Activated naive CD4-positive, alpha-beta T cell treated with anti-CD3 and anti-CD28 coated beads, Interleukin-2, amount 10 ng/mL, durations not matched to agents 7 days and 5 days (primary cell): ENCODE measurements at places on chromosomes 2 and 18.

GRCh38 chr2:216147172-216148131, 38.3 kb downstream of the XRCC5 start:
- no peak for DNase-seq

DNA sequence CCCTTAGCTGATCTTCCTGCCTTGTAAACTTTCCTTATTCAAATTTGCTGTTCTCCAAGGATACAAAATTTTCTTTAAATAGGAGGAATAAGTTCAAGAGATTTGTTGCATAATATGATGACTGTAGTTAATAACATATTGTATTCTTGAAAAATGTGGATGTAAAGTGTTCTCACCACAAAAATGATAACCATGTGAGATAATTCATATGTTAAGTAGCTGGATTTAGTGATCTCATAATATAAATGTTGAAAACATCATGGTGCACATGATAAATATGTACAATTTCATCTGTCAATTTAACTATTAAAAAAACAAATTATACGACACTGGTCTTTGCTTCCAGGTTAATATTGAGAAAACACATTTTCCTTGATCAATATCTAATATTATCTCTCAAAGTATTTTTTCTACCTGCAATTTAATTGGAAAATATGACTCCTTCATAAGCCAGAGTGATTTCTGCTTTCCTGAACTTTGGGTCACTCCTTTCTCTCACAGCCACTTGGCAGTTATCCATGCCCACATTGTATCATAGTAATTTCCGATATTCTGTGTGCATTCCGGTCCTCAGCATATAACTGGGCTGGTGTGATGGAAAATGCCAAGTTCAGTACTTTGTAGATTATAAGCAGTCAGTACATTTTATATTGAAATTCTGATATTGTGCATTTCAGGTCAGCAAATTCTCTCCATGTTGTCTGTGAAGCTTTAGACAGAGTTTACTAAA, 152.6 kb downstream of the GULP1 start:
- no peak for DNase-seq

DNA sequence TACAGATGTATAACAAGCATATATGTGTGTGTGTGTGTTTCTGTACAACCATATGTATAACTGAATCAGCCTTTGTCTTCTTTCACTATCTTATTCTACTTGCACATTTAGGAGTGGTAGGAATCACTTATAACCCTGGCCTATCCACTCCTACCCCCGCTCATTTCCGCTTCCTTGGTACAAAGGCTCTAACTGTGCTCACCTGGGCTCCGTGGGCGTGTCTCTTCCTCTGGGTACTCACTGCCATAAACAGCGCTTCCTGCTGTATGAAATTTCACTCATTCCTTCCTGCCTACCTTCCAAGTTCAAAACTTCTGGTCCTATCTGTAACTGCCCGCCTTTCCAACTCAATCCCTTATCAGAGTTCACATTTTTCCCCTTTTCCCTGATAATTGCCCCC, 815.5 kb downstream of the EPHA4 start:
- DNase-seq, result no peak

DNA sequence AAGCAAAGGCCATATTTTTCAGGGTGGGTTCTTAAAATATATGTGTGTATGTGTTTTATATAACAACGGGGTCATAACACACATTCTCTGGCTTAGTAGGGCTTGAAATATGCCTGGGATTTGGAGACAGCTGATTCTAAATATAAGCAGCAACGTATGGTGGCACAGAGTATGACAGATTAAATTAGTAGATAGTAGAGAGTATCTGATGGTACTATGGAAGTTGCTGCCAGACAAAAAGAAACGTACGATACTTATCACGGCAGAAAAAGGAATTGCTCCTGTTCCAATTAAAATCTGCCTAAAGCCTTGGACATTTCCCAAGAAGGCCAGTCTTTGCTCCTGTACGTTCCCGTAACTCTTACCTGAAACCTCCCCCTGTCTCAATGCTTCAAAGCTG, 607.9 kb upstream of the ID2 start:
- DNase-seq, result no peak

- DNase-seq, result no peak
Observed at GRCh38 chr2:181649436-181649979, 7.4 kb downstream of the CERKL start.

- DNase-seq, result peak; percentile 5
Observed at GRCh38 chr2:95271381-95271971, 2.8 kb upstream of the PROM2 start.

GRCh38 chr2:54608224-54608623, 115.2 kb upstream of the EML6 start:
- no peak for DNase-seq

DNA sequence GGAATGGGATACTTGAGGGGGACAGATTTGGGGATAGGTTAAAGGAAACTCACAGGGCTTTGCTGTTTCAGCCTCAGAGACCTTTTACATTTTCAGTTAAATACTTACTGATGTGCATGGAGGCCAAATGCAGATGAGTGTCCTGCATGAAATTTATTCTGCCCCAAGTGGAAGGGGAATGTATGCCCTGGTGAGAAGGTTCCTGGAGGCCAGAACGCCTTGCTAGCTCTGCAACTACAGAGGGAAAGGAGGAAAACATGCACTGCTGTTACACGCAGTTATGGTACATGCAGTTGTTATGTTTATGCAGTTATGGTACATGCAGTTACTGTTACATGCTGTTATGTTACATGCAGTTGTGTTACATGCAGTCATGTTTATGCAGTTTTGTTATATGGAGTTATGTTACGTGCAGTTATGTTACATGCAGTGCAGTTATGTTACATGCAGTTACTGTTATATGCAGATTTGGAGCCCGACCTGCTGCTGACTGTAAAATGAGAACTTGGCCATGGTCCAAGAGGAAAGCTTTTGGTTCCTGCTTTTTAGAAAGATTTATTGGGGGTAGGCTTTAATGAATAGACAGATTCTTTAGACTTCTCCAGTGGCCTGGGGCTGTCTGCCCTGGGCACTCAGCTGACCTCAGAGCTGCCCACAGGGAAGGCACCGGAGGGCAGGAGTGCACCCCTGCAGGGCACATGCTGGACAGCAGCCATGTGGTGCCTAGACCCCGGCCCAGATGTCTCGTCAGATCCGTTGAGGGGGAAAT, 84.1 kb downstream of the LDLRAD4 start:
- no peak for DNase-seq

DNA sequence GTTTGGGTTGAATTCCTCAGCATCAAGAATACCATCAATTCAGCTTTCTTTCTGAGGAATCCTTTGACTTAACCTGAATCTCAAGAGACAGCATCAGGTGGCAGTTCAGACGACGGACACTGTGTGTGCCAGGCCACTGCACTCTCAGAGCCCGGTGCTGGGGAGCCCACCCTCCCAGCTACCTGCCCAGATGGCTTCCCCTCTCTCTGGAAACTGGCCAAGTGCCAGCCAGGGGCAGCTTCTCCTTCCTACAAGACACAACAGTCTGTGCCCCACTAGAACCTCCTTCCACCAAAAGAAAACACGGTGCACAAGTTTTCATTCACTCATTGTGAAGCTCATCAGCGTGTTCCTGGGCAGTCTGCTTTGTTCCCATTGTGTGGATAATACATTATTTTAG, 28.5 kb downstream of the MAL start:
- peak; percentile 11 for DNase-seq

DNA sequence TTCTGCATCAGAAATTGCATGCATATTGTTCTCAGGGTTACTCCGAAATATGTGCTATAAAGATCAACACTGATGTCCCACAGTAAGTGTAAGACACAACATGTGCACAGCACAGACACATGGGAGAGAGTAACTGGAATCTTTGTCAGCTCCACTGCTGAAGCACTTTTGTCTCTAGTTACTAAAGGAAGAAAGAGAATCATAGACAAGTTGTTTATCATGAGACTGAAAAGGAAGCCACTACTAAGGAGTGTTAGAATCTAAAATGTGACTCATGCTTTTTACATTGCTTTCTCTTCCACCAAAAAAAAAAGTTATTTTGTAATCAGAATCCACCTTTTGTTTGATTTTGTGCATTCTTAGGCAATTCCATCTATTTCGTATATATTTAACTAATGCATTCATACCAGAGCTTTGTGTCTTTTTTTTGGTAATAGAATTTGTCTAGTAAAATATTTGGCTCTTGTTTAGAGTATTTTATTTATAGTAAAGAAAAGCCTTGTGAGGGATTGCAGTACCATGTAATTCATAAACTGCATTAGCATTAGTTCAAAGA, 502.4 kb downstream of the FBXO15 start:
- no peak for DNase-seq

- DNase-seq, result no peak
Observed at GRCh38 chr2:152582081-152582480, 135.2 kb downstream of the PRPF40A start.
